Activated T-helper 1 cell treated with Interleukin-2 at 50 U/mL for 16 hours (primary cell): ENCODE measurements at places on chromosomes 7 and 10.

DNA sequence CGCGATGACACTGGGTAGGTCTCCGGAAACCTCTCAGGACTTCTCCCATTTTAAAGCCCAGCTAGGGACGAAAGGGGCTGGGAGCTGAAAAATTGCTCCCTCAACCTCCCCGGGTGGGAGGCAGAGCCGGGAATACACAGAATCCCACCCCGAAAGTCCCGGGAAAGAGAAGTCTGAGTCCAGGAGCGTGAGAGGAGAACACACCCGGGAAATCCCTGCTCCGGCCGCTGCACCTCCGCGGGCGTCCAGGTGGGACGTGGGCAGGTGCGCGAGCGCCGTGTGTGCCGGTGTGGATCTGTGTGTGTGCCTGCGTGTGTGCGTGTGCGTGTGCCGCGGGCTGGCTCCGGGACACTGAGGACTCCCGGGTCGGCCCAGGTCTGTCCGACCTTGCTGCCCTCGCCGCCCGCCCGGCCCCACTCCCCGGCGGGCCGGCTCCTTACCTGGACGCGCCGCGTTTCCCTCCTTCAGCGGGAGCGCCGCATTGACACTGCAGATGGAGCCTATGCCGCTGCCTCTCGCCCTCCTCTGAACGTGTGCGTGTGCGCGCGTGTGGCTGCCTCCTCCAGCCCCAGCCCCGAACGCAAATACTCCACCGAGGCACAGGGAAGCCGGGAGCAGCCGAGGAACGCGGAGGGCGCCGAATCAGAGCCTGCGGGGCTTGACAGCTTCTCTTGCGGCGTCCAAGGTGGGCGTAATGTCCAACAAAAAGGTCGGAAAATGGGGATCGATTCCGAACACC is at the start of gene PLXNA4:
PLXNA4 (minus strand) TSS at position 489 of the 739 bp plus-strand sequence. CDS start 67,777 bp downstream, outside the sequence.
- no peak for DNase-seq

DNA sequence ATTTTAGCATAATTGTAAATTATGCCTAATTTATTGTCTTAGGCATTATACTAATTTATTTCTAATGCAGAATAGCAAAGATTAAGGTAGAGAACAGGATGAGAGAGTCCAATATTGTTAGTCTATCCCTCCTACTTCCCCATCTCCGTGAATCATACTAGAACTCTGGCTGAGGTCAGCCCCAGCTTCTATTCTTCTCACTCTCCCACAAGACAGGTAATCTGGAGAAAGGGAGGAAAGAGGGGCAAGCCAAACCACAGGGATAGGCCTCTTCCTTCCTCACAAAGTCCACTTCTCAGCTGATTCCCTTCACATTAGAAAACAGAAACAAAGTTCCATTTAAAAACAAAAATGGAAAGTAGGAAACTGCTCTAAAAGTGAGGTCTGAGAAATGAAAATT is 117.5 kb upstream of the LAMB4 start:
- DNase-seq = no peak

DNA sequence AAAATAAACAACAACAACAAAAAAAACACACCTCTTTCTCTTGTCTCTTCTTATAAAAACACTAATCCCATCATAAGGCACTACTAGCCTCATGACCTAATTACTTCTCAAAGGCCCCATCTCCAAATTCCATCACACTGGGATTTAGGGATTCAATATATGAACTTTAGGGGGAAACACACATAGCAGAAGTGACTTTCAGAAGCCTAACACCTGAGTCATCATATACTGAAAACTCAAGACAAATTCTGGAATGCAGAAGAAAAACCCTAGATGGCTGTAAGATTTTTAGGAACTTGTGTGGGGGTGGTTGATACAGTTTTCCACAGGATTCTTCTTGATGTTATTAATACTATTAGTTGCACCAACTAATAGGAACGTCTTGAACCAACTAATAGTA is 33.7 kb upstream of the CSTF2T start:
- DNase-seq = no peak

DNA sequence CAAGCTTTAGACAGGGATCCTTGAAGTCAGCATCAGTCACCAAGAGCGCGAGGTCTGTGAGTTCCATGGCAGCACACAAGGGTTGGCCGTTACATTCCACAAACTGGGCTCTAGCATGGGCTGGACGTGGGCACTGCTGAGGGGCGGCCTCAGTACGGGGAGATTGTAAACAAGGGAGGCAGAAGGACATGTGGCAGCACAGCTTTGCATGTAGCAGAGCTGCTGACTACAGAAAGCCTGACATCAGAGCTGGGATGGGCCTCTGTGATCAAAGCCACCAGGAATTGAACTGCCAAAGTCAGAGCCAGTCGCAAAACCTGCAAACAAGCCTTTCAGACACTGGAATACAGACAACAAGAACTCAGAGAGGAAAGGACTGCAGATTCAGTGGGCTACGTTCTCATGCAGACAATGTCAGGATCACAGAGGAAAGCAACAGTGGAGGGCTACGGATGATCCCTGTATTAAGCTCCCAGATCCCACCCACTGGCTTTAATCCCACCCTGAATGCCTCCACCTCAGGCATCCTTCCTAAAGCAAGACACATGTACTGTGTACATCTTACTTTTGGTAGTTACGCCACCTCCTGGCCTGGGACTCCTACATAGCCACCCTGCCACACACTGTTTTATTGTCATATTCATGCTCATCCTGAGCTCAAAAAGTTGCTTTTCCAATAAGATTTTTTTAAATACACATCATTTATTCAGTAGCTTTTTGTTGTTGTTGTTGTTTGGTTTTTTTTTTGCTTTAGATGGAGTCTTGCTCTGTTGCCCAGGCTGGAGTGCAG is 291.1 kb upstream of the IMMP2L start:
- DNase-seq = no peak

DNA sequence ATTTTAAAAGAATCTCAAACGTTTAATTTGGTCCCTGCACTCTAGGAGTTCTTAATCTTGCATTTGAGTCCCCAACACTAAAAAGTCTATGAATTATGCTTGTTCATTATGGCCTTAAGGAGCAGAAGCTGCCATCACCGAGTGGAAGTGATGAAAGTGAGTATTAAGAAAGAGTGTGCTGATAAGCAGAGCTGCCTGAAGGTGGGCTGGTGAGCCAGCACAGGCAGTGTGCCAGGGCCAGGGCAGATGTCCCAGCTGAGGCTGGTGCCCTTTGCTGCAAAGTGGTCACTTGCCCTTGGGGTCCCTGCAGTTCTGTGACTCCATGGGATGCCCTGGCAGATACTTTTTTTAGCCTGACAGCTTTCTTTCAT is 72.9 kb upstream of the LOXL4 start:
- no peak for DNase-seq

DNA sequence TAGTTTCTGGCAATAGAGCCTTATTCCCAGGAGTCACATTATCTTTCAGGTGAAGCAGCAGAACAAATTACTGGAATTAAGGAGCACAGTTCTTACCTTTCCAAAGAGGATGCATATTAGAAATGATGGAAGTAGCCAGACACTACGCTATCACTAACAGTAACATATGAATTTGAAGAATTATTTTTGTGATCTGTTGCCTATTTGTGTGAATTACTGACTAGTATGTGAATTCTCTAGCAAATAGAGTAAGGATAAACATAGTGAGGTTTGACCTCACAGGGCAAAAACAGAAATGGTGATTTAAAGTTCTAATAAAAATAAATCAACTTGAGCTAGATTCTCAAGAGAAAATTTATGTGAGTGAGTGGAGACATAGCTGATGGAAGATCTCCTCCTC is 1299.3 kb downstream of the XPNPEP1 start:
- DNase-seq = no peak

DNA sequence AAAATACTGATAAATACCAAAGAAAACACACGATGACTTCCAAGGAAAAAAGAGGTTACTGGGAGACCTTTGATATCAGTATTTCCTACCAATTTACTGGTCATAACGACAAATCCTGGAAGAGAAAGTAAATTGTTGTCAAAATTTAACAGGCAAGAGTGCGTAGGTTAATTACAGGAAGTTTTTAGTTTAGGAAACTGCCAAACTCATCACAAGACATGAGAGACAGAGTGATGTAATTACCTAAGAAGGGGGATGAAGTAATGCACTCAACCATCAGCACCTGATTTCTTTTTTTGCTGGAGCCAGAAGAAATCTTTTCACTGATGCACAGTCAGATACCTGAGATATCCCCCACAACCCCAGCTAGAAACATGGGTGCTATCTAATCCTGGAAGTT is 16.8 kb downstream of the MACC1 start:
- no peak for DNase-seq

- no peak for DNase-seq
Observed at GRCh38 chr7:82017334-82017943, 247.6 kb upstream of the HGF start.

- DNase-seq = no peak
Observed at GRCh38 chr7:51114501-51114900, 202.1 kb downstream of the COBL start.

DNA sequence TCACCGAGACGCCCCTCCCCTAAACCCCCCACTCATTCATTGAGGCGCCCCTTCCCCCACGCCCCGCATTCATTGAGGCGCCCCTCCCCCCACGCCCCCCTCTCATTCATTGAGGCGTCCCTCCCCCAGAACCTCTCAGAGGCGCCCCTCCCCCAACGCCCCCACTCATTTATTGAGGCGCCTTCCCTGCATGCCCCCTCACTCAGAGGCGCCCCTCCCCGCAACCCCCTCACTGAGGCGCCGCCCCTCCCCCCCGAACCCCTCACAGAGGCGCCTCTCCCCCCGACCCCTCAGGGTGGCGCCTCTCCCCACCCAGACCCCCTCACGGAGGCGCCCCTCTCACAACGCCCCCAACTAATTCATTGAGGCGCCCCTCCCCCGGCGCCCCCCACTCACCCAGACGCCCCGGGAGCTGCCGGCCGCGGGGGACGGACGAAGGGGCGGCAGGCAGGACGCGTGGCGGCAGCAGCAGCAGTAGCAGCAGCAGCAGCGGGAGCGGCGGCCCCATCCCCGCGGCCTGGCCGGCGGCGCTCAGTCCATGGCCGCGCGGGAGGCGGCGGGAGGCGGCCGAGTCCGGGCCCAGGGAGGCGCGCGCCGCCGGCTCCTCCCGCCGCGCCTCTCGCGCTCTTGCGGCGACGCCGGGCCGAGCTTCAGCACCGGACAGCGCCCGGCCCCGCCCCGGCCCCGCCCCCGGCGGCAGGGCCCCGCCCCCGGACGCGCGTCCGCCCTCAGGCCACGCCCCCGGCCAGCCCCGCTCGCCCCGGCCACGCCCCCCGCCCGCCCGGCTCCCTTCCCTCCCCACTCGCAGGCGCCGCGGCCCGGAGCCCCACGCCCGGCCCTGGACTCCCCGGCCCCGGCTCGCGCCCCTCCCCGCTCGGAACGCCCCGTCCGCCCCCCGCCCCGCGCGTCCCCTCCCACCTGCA is at the start of gene PTPRN2:
PTPRN2 (minus strand) TSS at position 662 of the 923 bp plus-strand sequence.
- DNase-seq = peak; percentile 44

GRCh38 chr7:157097056-157097329 is 41.7 kb upstream of the UBE3C start:
- no peak for DNase-seq

- DNase-seq = peak; percentile 38
Observed at GRCh38 chr10:79331709-79332108, 15.6 kb upstream of the PPIF start.

- DNase-seq = no peak
Observed at GRCh38 chr7:73891178-73891885, 30.4 kb downstream of the TMEM270 start.

DNA sequence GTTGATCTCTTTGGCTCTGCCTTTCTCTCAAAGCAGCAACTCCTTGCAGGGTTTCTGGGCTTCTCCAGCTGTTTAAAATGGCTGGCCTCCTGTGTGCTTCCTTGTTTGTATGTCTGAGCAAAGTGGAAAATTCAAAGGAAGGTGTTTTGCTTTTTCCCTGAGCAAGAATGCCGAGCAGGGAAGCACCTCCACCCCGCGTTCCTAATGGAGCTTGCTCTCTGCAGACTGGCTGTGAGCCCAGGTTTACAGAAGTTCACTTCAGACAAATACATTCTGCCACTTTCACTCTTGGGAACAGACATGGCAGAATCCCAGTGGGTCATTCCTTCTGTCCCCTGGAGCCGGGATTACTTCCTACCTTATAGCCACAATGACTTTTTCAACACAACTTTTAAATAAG is 181.8 kb upstream of the AGK start:
- no peak for DNase-seq

GRCh38 chr10:50582046-50582445 is 41.7 kb downstream of the SGMS1 start:
- DNase-seq = no peak

DNA sequence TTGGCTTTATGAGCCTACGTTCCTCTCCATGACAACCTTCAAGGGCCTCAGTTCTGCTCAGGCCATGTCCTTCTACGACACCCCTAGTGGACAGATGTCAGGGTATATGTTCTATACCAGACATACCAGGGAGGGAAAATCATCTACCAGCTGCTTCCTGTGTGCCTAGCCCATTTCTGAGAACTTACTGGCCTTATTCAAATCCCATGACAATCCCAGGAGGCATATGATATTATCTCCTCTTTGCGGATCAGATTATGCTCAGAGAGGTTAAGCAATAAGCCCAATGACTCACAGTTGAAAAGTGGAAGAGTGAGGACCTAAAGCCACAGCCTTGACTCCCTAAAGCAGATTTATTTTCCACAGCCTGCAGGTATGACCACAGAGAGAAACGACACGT is 139.3 kb downstream of the GLI3 start:
- DNase-seq = no peak

- DNase-seq = no peak
Observed at GRCh38 chr7:138556771-138557484, 96.9 kb downstream of the TRIM24 start.

GRCh38 chr7:5494320-5494682 is 70.7 kb upstream of the TNRC18 start:
- DNase-seq = no peak

GRCh38 chr7:143199040-143199439 is 15.8 kb downstream of the TAS2R39 start:
- DNase-seq = no peak

DNA sequence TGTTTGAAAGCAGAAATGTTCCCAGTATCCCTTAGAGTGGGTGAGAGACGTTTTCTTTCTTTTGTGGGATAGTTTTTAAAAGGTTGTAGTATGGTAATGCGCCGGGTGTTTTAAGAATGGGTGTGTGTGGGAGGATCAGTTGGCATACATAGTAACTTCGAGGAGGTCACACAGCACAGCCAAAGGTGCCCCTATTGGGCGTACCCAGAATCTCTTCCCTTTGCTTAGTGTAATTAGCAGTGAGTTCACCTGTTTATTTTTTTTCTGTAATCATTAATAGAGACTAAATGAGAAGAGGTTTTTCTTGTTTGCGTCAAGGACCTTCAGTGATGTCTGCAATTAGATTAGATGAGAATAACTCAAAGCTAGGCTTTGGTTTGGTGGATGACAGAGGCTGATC is 1.5 kb downstream of the PLEKHA8 start:
- no peak for DNase-seq
